ENCODE measurements at places on chromosomes 1 and 21.

DNA sequence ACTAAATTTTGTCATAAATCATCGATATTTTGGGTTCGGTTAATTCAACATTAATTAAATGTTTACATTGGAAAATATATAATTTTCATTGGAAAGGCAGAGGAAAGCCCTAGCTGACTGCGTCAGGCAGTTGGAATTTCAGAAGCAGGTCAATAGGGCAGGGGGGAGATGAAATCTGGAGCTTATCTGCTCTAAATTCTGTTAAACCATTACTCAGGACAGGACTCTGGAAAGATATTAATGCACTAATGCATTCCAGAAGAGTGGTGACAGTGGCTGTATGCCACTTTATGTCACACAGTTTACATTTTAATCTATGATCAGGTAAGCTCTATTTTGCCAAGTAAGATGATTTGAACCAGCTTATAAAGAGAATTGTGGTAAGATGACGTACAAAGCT, 153.0 kb upstream of the B3GALT2 start:
- DNase-seq = no peak

DNA sequence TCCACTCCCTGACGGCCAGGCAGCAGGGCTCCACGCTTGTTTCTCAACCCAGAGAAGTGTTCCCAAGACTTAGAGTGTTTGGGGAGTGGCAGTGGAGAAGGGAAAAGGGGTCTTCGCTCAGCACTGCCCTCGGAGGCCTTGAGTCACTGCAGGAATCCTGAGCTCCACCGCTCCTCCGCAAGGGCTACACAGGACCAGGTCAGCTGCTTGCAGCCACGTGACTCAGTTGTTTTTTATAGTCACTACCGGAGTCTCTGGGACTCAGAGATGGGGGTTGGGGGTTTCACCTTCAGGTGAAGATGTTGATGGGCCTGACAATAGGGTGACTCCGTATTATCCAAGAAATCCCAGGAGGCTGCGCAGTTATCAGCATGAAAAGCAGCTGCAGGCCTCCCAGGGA, 76.2 kb upstream of the TMEM51 start:
- DNase-seq = no peak

- no peak for DNase-seq
Observed at GRCh38 chr1:245687152-245687635, 532.4 kb downstream of the KIF26B start.

DNA sequence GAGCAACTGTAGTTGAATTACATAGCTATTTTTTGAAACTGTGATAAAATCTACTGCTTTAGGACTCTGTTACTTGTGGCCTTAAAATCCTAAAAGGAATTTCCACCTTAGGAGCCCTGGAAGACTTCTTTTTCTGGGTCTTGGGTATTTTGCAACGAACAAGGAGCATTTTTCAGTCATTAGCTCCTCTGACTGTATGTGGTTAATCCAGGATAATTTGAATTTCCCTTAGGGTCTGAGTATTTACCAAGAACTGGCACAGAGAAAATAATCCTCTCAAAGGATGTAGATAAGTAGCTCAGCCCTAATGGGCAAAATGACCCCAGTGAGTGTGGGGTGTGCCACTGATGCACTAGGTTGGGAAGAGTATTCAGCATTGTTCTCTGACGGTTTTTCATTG, 170.4 kb downstream of the VAV3 start:
- no peak for DNase-seq

GRCh38 chr1:53015508-53015860, 46.5 kb upstream of the PODN start:
- no peak for DNase-seq

DNA sequence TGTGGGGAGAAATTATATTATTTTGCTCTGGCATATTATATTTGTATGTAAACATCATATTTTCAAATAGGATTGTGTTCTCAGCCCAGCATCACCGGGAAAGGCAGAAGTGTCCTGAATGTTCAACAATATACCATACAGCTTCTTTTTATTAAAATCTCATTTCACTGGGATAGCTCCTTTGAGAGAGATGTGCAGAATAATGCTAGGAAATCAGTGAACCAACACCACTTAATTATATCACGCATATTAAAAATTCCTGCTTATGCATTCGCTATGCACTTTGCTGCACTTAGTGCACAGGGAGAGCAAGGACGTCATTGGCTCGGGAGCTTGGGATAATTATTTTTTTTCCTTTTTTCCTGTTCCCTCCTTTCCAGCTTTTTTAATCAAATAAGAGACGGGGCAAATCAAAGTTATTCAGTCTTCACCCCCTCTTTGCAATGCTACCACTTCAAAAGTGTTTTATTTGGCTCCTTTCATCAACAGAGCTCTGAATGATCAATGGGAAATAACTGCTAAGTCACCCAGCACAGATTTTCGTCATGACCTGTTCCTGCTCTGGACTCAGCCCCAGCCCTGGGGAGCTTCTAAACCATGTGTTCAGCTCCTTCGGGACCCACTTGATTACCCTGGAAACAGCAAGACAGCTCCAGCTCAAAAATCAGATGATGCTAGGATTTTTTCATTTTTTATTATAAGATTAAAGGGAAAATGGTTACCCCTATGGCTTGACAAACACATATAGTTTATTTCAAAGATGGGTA, 165.5 kb upstream of the DUSP10 start:
- DNase-seq = no peak

DNA sequence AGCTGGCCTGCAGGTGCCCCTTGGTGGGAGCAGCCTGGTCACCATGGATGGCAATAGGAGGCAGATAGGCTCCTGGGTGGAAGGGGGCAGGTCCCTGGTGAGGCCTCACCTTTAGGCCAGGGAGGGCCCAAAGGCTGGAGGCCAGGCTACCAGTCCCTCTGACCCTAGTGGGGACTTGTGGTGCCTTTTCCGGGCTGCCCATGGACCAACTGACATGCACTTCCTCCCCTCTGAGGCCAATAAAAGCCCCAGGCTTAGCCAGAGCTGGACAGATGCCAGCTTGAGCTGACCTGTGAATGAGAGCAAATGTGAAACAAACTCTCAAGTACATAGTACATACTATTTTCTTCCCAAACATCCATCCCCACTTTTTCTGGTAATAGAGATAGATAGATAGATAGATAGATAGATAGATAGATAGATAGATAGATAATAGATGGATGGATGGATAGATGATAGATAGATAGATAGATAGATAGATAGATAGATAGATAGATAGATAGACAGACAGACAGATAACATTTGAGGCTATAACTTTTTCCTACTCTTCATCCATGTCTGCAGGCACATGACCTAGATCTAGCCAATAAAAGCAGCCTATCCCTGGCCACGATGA, 9.2 kb upstream of the CTTNBP2NL start:
- DNase-seq = no peak

DNA sequence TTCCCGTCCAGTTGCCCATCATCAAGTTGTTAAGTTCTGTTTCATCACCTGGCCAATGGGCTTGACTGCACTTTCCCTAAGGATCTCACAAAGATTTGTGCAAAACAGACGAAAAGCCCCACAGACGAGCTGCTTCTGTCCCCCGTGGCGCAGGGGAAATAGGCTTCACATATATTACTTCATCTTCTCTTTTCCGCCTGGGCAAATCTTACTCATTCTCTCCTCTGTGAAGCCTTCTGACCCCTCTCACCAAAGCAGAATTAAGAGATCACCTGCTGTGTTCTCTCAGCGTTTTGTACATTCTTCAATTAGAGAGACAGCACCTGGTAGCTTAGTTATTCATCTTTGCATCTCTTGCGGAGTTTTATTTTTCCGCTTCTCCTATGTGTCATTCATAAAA, 129.8 kb downstream of the IGSF21 start:
- DNase-seq = no peak

DNA sequence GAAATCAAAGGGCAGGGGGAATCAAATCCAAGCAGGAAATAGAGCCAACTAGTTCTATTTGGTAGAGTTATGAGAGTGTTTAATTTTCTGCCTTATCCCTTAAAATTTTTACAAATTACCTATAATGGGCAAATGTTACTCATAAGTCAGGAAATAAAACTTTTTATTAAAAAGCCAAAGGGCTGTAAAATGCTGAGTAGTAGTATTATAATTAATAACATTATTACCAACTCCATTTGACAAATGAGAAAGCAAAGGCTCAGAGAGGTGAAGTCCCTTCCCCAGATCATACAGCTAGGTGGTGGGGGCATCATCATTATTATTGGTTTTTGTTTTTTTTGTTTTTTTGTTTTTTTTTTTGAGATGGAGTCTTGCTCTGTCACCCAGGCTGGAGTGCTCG, 3.4 kb downstream of the SELENON start:
- DNase-seq = no peak

DNA sequence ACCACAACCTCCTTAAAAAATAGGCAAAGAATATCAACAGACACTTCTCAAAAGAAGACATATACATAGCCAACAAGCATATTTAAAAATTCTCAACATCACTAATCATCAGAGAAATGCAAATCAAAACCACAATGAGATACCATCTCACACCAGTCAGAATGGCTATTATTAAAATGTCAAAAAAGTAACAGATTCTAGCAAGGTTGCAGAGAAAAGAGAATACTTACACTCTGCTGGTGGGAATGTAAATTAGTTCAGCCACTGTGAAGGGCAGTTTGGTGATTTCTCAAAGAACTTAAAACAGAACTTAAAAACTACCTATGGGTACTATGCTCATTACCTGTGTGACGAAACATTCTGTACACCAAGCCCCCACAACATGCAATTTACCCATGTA, 20.7 kb downstream of the CD1B start:
- DNase-seq = no peak
